ENCODE measurements at places on chromosomes 1 and 21.

DNA sequence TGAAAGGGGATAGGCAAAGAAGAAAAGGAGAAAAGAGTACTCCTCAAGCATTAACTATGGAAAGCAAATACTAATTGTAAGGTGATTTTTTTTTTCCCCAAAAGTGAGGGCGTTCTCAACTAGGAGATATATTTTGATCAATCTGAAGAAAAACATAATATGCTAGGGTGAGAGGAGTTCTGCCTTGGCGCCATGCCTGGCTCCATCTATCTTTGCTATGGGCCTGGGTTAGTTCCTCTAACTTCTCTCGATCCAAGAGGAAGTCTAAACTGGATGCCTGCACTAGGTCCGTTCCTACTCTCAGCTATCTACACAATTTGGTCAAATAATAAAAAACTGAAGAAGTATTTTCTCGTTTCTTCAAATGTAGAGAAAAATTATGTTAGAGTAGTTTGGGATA is 20.5 kb downstream of the CNN3 start:
- DNase-seq, result no peak

DNA sequence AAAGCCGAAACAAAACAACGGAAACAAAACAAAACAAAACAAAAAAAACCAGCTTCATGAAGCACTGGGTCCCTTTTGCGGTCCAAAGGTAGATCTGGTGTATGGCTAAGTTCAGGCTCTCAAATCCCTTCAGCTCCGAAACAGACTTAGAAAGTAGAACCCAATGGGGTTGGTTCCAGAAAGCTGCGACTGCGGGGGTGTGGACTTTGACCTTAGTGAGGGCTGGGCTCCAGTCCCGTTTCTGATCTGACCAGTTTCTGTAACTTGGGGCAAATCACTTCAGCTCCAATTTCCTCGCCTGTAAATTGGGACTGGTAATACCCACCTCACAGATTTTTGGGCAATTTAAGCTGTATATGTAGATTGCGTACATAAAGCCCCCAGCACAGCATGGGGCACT is 105.2 kb downstream of the ZSCAN20 start:
- DNase-seq, result no peak

DNA sequence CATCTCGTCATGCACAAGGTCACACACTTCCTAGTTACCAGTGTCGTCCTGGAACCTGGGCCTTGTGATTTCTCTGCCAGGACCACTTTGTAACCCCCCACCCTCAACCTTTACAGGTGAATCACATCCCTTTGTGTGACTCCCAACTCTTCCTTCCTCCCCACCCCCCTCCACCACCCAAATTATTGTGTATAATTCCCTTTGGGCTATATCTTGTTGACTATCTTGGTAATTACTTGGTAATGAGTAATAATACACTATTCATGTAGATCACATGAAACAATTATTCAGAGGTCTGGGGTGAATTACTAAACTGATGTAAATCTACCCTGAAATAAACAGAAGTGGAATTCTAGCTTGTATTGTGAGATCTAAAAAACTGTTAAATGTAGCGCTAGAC is 1.7 kb downstream of the KCNK1 start:
- DNase-seq, result no peak

- no peak for DNase-seq
These were observed 338 bp downstream of the ACAP3 start for GRCh38 chr1:1307261-1307922.

- DNase-seq, result peak; percentile 55
These were observed 15.9 kb downstream of the BMP8A start for GRCh38 chr1:39507230-39507928.

GRCh38 chr1:203304391-203304918 is 864 bp upstream of the BTG2 start:
- DNase-seq, result no peak

- DNase-seq, result no peak
These were observed 55.7 kb upstream of the KIRREL1 start for GRCh38 chr1:157937744-157938143.

- no peak for DNase-seq
These were observed 20.9 kb downstream of the EPHX1 start for GRCh38 chr1:225830841-225831240.

- DNase-seq, result peak; percentile 70
These were observed 42.7 kb downstream of the HSD3B1 start for GRCh38 chr1:119549719-119550132.

DNA sequence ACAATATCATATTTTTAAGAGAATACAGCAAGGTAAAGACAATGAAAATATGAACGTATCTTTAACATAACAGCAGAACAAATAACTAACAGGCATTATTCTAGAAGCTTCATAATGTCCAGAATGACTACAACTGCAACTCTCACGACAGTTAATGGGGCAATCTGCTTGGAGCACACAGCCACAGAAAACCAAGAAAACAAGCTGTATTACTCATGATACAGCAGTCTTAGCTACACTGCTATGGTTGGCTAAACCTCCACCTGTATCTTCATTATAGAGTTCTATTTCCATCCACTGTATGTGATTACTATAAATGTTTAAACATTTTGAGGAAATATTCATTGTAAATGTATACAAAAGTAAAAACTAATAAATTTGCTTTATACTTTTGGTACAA is 139.9 kb downstream of the DPYD start:
- DNase-seq, result no peak

DNA sequence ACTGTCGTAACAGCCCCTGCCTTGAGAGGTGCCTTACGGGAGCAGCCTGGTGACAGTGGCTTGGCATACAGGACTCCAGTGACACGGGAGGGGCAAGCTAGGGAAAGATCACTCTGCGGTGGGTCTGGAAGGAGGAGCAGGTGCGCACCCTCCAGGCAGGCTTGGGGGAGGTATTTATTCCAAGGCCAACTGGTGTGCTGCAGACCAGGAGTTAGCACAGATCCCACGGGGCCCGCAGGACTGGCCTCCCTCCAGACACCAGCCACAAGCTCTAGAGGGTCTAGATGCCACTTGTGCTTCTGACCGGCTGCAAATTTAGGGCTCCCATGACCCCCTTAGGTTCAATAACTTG is 22.1 kb downstream of the PSEN2 start:
- no peak for DNase-seq

DNA sequence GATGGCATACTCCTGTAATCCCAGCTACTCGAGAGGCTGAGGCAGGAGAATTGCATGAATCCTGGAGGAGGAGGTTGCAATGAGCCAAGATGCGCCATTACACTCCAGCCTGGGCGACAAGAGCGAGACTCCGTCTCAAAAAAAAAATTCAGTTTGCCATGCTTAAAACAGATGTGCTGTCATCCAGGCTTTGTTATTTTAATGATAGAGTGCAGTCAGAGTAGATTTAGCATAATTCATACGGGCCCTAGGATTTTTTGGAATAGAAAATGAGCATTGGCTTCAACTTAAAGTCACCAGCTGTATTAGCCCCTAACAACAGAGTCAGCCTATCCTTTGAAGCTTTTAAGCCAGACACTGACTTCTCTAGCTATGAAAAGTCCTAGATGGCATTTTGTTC is 124.6 kb downstream of the RASAL2 start:
- DNase-seq, result no peak

DNA sequence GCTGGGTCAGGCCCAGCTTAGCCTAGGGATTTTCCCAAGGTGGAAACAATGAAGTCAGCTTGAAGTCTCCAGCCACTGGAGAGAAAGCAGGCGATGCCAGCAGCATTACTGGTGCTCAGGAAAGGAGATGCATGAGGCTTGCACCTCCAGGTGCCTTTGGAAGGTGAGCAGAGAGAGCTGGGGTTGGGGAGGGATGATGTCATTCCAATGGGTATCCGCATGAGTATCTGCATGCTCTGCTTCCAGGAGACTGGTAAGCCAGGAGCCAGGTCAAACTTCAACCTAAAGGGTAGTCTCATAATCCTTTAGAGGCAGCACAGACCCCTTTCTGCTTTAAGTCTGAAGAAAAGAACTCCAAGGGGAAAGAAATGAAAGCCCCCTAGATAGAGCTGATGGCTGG is 68.8 kb downstream of the KDM1A start:
- DNase-seq, result no peak

DNA sequence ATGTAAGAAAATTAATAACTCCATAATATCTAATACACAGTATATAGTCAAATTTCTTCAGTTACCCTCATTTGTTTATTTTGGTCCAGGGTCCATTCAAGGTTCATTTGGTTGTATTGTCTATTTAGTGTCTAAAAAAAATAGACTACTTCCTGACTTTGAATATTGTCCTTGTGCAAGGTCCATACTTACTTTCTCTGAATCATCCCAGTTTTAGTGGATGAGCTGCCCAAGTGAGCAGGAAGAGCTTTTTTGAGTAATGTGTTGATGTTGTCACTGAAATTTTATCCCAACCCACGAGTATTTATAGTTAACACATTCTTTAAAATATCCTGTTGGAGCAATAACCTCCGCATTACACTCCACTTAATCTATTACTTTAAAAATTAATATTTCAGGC is 45.6 kb upstream of the FASLG start:
- no peak for DNase-seq

- DNase-seq, result no peak
These were observed 46.1 kb upstream of the ARHGAP29 start for GRCh38 chr1:94283462-94283861.

GRCh38 chr1:19439464-19440171 is 45.7 kb downstream of the CAPZB start:
- peak; percentile 54 for DNase-seq

DNA sequence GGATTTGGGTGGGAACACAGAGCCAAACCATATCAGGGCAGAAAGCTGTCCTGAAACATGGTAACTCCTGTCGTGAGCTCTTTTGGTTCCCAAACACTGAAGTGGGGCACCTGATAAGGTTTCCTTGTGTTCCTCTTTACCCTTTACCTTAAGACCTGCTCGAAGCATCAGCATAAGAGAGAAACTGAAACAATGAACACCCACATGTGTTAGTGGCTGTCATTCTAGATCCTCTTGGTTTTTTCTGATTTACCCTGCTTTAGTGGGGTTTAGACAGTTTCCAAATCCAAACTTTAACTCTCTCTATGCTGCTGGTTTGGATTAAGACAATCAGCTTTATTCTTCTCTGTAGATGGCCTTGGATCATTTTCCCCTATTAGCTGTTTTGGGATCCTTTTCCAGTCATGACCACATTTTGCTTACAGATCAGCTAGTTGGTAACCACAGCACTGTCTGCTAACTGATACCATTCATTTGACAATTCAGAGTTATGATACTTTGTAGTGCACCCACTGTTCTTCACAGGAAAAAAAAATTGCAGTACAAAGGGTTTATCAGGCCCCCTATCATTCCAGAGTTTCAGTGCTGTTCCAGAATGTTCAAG is 975 bp upstream of the MNDA start:
- no peak for DNase-seq

DNA sequence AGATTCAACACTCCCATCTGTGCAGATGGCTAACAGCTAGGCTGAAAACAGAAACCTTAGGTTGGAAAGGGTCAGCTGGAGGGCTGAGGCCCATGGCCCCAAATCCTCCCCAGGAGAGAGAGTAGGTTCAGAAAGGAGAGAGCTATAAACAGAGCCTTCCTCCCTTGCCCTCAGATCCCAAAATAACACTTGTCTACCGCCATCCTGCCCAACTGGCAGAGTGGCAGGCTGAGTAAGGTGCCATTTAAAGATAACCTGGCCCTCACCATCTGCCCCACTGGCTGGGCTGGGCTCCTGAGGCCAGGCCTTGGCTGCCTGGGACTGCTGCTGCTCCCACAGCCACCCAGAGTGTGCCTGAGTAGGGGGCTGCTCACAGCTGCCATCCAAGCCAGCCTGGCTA is 4.3 kb upstream of the SHISA4 start:
- no peak for DNase-seq

DNA sequence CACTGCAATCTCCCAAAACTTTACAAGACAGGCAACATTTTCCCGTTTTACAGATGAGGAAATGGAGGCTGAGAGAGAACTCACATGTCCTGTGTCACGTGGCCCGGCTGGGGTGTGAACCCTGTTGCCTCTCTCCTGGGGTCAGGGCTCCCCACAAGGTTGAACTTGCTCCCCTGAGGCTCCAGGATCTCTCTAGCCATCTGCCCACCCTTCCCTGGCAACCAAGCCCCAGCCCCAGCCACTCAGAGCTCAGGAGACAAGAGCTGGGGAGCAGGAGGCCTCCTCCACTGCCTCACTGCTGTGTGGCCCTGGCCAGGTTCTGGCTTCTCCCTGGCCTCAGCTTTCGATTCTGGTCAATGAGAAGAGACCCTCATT is 11.8 kb downstream of the LAPTM5 start:
- DNase-seq, result no peak

DNA sequence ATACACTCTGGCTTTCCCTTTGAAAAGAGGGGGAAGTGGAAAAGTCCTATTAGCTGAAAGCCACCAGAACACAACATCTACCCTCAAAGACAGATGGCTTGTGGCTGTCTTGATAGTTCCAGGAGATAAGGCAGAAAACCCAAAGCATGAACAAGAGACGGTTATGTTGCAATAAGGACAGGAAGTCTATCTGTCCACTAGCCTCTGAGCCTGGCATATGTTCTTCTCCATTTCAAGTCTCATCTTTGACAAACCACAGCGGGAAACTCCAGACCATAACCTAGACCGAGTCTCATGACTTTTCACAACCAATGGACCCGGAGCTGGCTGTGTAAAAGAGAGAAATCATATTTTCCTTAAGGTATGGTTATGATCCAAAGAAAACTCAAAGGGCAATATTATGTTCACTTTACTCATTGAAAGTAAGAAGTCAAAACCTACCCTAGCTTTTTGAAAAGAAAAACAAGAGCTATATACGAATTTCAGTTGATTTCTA is 33.8 kb downstream of the DUSP10 start:
- no peak for DNase-seq
